Posterior vena cava (tissue), 2 donors: ENCODE measurements at places on chromosomes 5 and 9. TPM values are rescaled to one million over a fixed set of nuclear protein-coding genes. Genes with fewer than 3 reads are reported as not detected.

- DNase-seq = no peak
These were observed 215.8 kb upstream of the DAB2 start for GRCh38 chr5:39640552-39640951.

GRCh38 chr9:14014218-14014617 is 299.7 kb downstream of the NFIB start:
- DNase-seq = no peak

GRCh38 chr5:89277816-89278215 is 394.8 kb upstream of the MEF2C start:
- DNase-seq = no peak

The SMIM33 gene
- not detected for total RNA-seq
